ENCODE measurements at places on chromosomes 2 and 18.

- DNase-seq = no peak
Observed at GRCh38 chr2:36696533-36696932, at the start of gene VIT. VIT (plus strand) TSS chr2:36696707; CDS start chr2:36716371, 19,664 bp downstream.

DNA sequence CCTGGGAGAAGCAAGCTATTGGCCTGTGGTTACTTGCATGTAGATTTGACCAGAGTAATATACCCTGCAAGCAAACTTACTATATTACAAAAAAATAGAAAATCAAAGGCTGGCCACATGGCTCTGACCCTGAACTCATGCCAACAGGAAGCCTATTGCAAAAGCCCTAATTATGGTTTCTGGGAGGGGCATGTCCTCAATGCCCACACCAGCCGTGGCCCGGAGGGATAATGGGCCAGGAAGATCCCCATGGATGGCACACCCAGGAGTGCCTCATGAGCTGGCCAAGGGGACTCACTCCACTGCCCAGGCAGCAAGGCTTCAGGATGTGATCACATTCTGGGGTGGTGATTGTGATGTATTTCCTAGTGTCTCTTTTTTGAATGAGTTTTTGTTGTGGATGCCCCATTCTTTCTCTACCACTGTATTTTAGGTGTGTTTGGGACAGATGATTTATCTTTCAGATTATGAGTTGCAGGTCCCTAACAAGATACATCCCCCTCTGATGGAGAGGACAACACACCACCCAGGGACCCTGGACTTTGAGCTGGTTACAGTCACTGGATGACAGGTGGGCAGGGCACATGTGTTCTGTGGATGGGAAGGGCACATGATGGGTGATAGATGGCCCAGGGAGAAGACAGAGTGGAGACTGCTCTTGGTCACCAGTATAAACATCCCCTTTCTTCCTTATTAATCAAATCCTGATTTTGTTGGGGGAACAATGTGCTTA, 18.7 kb upstream of the TFCP2L1 start:
- DNase-seq = no peak

DNA sequence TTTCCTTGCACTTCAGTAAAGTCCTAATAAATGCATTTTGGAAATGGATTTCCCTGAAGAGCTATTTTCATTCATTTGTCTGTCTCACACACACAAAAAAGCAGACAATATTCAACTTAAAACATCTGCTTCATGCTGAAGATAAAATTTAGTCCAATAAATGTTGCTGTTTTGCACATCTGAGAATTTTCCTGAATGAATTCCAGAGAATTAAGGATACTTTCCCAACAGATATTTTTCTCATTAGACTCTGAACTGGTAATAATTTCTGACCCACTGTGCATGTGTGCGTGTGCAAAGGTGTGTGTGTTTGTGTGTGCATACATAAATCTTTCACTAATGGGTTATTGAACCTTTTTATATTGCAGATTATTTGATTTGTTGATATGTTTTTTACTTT, 390.2 kb upstream of the TMEFF2 start:
- DNase-seq = no peak

DNA sequence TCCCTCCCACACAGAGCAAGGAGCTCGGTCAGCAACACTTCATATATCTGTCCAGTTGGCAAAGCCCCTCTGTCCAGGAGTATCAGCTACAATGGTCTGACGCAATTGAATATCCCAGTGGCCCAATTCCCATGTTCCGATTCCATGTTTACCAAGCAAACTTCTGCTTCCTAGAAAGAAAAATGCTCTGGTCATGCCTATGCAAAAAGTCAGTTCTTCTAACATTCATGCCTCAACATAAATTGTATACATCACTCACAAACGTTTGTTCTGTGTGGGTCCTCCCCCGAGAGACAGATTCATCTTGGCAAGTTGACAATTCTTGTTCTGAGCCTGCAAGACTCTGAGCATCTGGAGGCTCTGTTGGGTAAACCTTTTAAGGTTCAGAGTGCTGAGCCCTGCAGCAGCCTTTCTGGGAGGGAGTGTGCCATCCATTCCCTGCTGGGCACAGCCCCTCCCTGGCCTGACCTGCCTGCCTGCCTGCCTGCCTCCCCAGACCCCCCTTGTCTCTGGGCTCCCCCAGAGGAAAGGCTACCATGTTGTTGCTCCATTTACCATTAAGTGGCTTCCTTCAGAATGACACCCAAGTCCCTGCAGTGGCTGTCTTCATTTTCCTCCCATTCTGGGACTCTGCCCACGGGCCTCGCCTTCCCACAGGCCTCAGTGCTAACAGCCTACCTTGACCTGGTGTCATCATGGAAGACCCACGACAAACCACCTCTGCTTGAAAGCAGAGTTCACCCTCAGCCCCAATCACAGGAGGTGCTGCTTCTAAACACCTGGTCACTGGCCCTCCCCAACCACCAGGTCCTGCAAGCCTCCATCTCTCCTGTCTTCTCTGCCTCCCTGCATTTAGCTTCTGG, 37.6 kb upstream of the TAF1B start:
- no peak for DNase-seq

- no peak for DNase-seq
Observed at GRCh38 chr2:238739668-238740067, 108.2 kb upstream of the TWIST2 start.

GRCh38 chr2:23590241-23590869, 205.4 kb downstream of the KLHL29 start:
- DNase-seq = no peak

- no peak for DNase-seq
Observed at GRCh38 chr18:48687346-48688042, 148.7 kb downstream of the CTIF start.

DNA sequence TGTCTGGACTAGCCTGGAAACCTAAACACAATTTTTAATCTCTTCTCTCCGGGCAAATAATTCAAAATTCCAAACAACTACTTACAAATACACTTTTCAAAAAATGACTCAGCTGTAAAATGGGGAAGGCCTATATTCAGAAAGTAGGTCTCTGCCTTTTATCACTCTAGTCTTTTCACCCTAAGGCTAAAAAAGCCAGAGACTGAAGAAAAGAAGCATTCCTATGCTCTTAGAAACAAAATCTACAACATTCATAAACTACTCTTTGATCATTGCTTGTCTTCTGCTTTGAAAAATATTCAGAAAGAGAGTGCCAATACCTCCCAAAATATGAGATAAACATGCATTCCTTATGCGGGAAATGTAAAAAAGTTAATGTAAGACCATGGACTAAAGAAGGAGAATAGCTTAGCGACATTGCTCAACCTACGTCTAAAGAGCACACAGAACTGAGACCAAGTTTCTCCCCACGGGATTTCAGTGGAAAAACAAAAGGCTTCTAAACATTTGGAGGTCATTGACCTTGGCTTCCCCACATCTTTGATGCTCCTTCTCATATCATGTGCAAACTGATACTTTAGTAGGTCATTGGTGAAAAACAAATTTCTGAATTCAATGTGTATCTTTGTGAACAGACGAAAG, 74.4 kb upstream of the EPB41L3 start:
- DNase-seq = no peak

DNA sequence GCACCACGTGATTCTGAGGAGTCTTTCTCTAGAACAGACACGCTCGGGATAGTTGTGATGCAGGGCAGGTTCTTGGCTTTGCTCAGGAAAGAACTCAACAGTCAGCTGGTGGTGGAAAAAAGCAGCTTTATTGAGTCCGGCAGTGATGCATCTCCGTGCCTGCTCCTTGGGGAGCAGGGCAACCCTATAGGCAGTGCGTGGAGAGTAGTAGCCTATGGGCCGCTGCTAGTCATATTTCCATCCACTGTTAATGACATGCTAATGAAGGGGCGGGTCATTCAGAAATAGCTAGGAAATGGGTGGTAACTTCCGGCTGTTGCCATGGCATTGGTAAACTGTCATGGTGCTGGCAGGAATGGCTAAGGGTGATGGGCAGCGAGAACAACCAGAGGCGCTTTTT, 11.6 kb upstream of the ACKR3 start:
- DNase-seq = no peak

- no peak for DNase-seq
Observed at GRCh38 chr2:206463685-206464084, 20.4 kb downstream of the ADAM23 start.

DNA sequence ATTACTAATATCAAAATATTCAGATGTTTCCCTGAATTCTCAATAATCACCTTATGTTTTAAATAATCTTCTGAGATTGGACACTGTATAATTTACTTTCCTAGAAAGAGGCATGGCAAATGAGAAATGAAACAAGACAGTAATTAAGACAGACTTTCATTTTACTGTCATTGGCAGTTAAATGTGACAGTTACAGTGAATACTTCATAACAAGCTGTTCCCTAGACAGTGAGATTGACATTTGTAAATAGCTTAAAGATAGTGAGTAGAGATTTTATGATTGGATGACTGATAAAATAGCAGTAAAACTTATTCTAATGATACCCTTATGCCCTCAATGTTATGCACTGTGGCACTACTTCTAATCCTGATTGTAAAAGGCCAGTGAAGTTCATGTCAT, 524.9 kb upstream of the TMEFF2 start:
- no peak for DNase-seq

GRCh38 chr2:43274055-43274454, 47.6 kb upstream of the ZFP36L2 start:
- no peak for DNase-seq

DNA sequence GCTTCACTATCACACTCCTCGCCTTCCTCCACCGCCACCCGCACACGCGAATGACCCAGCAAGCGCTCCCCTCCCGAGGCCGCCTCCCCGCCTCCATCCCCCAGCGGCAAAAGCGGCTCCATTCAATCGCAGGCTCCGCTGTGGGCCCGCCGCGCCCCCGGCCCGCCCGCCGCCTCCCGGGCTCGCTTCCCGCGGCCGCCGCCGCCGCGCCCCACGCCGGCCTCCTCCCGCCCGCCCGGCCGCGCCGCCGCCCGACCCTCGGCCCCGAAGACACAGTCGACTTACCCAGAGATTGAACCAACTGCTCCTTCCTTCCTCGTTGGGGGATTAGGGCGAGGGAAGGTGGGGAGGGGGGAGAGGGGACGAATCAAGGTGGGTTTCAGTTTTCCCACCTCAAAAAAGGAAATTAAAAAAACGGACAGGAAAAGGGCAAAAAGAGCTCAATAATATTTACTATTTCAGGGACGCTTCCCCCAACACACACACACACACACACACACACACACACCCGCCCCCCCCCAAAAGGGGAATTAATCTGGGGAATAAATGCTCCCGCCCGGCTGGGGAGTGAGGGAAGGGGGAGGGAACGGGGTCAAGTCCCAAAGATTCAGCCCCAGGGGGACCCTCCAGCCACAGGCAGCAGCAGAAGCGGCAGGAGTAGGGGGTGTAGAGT, 743 bp downstream of the XPO1 start:
- peak; percentile 21 for DNase-seq

- no peak for DNase-seq
Observed at GRCh38 chr2:113858764-113859163, 31.1 kb upstream of the ACTR3 start.

DNA sequence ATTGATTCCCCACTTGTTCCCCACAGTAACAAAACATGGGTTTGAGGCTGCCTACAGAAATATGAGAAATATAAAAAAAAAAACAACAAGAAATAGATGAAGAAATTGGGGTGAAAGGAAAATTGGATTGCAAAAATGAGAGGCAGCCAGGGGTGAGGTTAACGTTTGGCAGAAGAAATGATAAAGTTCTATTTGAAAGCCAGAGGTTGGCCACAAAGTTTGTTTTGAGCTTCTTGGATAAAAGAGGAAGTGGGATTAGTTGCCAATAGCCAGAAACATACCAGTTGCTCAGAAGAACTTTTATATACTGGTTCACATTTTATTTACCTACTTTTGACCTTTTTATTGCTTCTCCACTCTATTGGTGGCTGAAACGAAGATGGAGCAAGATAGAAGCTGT, 67.5 kb downstream of the FASTKD2 start:
- DNase-seq = no peak

DNA sequence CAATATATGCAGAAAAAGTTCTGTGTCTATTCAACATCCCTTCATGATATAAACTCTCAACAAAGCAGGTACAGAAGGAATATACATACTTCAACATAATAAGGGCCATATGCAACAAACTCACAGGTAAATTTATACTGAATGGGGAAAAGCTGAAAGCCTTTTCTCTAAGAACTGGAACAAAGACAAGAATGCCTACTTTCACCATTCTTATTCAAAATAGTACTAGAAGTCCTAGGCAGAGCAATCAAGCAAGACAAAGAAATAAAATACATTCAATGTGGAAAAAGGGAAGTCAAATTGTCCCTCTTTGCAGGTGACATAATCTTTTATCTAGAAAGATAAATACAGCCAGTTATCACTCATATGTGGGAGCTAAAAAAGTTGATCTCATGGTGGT, 116.3 kb downstream of the ACVR1 start:
- no peak for DNase-seq

GRCh38 chr18:62744076-62744968, 29.0 kb downstream of the PHLPP1 start:
- no peak for DNase-seq

DNA sequence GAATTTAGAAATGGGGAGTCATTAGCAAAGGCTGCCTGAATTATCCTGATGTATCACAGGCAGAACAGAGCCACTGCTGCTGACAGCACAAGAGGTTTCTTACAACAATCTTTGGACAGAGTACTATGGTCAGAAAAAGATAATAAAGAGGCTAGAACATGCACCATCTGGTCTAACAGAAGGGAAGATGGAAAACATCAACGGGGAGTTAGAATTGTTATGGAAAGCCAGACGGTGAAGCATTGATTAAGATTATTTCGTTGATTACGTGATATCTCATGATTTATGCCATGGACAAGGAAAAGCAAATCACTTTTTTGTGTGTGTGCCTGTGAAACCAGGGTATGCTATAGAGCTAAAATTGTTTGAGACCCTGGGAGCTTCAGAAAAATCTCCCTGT, 409.4 kb upstream of the ETAA1 start:
- no peak for DNase-seq

- no peak for DNase-seq
Observed at GRCh38 chr2:216714376-216714775, 19.0 kb upstream of the IGFBP5 start.

- no peak for DNase-seq
Observed at GRCh38 chr2:71892423-71892730, 255.3 kb downstream of the CYP26B1 start.

DNA sequence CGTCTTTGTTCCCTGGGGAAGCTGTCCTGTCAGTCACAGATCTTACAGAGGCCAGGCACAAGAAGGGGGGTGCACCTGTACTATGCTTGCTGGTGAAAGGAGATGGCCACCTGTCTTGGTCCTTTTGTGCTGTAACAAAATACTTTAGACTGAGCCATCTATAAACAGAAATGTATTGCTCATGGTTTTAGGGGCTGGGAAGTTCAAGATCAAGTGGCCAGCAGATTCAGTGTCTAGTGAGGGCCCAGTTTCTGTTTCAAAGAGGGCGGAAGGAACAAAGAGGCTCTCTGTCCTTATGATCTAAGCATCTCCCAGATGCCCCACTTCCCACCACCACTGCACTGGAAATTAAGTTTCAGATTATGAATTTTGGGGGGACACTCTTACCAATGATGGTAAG, 35.5 kb upstream of the RPL37A start:
- DNase-seq = no peak

DNA sequence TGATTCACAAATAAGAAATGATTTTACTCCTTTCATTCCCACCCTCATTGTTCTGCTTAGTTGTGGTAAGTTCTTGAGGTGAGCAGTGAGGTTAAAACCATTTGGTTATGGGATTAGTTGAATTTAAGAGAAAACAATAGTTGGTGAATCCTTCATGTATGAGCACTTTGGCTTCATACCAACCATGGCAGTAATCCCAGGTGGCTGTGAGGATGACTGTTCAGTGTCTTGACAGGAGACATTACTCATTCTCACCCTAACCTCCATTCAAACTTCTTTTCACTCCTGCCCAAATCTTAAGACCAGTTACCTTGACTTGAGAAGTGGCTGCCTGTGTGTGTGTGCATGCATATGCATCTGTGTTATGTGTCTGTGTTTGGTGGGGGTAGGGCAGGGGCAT, 143.1 kb downstream of the SETBP1 start:
- no peak for DNase-seq
